ENCODE measurements at places on chromosomes 16 and 17. TPM values are rescaled to one million over a fixed set of nuclear protein-coding genes. Genes with fewer than 3 reads are reported as not detected.
A peak's percentile ranks its signal among the peaks of the same experiment; 100 is the strongest.

Gene SSTR5
- not detected for total RNA-seq

DNA sequence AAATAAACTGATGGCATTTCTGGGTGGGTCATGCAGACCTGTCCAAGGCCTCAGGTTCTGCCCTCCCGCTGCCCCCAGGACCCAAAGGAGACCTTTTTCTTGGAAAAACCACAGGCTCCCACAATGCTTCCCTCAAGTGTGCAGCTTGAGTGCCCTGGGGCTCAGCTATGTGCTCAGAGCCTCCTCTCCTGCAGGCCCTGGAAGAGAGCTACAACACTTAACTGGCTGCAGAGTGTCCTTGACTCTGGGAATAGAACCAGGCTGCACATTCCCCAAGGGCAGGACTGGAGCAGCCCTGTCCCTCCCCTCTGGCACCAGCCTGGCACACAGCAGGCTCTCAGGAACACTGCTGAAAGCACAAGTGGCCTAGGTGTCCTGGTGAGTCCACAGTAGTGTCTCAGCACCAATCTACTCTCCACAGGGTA is 4.8 kb upstream of the SREBF1 start:
- no peak for DNase-seq

- DNase-seq, result no peak
Measured at GRCh38 chr16:60907645-60908044, 1128.6 kb downstream of the CDH8 start.

DNA sequence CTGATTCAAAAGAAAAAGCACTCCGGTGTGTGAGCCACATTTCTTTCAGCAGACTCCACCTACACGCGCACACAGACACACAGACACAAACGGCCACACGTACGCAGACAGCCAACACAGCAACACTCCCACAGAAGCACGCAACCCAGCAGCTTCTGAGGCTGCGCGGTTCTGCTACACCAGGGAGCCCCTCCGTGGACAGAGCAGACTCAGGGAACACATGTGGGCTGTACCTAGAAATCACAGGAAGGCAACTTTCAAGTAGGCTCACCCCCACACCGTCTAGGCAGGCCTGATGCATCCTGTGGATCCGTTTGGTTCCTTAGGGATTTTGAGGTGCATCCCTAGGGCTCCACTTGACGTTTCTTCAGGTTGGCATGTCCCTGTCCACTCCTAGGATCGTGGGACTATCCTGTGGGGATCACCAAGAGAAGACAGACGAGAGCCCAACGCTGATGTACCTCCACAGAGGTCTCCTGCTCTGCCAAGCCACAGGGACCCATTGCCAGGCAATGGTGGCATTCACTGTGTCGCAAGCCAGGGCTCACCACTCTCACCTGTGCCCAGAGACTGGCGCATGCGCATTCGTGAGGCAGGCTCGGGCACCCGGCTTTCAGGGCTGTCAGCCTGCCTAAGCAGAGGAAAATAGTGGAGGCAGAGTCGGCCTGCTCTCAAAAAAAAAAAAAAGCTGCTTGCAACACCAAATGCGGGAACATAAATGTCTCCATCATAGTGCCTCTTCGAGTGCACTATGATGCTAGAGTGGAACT is 2333.3 kb downstream of the TP53TG3F start:
- DNase-seq, result no peak

GRCh38 chr16:29816694-29817441 is 916 bp downstream of the PAGR1 start:
- no peak for DNase-seq

DNA sequence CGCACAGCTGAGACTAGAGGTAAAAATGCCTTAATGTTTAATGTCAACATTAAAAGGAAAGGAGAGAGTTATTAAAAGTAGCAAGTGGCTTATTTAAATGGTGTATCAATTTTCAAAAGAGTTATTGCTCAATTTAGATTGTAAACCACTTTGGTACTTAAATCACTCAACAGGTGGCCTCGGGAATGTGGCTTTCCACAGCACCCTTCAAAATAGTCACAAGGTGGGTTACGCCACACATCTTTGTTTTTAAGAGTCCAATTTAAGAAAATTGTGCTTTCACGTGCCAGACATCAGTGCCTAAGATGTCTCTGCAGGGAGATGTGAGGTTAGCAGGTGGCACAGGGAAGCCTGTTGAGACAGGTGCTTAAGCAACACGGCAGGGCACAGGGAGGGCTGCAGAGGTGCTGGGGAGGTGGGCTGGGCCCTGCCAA is 27.5 kb upstream of the ADCY7 start:
- DNase-seq, result no peak

- no peak for DNase-seq
Measured at GRCh38 chr16:65657556-65657955, 535.7 kb upstream of the CDH11 start.

DNA sequence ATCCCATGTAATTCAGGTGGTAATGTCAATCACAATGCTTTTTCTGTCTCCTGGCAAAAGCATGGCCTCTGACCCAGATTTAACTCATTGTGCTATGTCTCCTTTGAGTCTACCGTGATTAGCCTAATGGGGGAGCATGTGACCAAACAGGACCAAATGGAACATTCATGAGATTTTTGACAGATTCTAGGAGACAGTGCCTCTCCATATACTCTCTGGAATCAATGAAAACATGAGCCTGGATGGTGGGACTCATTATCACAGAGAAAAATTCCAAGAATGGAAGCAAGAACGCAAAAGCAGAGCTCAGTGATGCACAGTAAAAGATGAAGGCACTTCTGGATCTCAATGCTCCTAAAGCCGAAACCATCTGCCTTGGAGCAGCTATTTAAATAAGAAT is 307.9 kb upstream of the MON1B start:
- DNase-seq, result no peak

Gene CETP
- total RNA-seq, result not detected

DNA sequence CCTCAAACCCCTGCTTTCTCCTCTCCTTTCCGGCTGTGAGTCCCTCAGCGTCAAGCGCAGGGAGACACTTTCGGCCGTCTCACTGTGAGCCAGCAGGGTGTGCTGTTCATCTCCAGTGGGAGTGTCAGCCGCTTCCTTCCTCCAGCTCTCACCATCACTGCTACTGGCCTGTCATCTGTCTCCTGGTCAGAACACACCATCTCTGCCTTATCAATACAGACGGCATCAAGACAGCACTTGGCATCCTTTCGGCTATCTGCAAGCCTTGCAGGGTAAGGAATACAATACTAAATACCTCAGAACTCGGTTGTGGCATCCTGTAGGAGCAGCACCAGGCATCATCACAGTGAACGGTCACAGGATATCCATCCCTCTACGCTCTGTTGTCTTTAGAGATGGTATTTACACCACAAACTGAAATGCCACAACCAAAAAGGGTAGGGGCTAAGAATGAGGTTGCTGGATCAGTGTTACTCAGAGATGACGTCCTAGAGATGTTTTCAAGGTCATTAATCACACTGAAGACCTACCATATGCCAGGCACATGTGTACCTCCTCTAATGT is 20.7 kb upstream of the CMTM4 start:
- no peak for DNase-seq

Gene MEIOB
- total RNA-seq, result 5.0 TPM

Gene BIRC5
- 8.6 TPM for total RNA-seq

Gene CTRL
- total RNA-seq, result 5.5 TPM

DNA sequence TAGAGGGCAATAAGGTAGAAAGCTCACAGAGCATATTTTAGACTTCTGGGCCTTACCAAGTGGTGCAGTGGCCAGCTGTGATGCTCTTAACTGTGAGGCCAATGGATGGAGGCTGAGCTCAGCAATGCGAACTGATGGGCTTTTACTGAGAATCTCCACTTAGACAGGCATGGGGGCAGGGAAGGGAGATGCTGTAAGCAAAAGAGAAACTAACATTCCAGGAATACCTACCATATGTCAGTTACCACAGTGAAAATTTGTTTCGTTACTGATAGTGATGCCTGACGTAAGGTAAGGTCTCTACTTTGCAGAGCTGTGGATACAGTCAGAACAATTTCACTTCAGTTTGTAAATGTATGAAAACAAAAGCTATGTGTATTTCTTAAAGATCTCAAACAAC is 250.6 kb upstream of the ZFHX3 start:
- peak; percentile 14 for DNase-seq
